ENCODE measurements at places on chromosomes 4 and X. TPM values are rescaled to one million over a fixed set of nuclear protein-coding genes. Genes with fewer than 3 reads are reported as not detected.

- no peak for DNase-seq
- H3K27ac ChIP-seq, result no peak overlapping the region
- H3K4me3 ChIP-seq, result no peak overlapping the region
- H3K36me3 ChIP-seq, result peaks cover 9% of the 10 kb centered on the region
- peaks cover 14% of the 10 kb centered on the region for H3K4me1 ChIP-seq
- H3K27me3 ChIP-seq, result no peaks in the 10 kb centered on the region
Observed at GRCh38 chr4:184389978-184390900, 84.1 kb downstream of the IRF2 start.

- H3K27ac ChIP-seq, result no peak overlapping the region
- H3K4me1 ChIP-seq, result no peaks in the 10 kb centered on the region
- no peak overlapping the region for H3K4me3 ChIP-seq
- DNase-seq, result no peak
Observed at GRCh38 chrX:94751611-94752010, 1077.6 kb downstream of the FAM133A start.

DNA sequence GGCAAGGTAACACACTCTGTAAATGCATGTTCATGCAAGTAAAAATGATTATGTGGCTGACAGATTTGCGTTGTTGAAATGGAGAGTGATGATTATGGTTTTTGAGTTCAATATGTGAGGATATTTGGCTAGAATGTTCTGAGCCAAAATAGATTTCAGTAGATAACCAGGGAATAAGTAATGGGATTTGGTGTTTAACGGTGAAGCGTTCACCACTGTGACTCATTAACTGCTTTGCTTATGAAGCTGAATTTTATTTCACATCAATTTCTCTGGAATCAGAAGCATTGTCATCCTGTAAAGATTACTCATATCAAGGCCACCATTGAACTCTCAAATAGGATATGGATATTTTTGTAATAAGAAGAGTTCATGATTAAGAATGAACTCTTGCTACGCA, 11.7 kb downstream of the AFP start:
- H3K36me3 ChIP-seq, result no peaks in the 10 kb centered on the region
- H3K4me1 ChIP-seq, result peaks cover 22% of the 10 kb centered on the region
- no peak overlapping the region for H3K4me3 ChIP-seq
- DNase-seq, result peak; percentile 81
- no peaks in the 10 kb centered on the region for H3K27me3 ChIP-seq

DNA sequence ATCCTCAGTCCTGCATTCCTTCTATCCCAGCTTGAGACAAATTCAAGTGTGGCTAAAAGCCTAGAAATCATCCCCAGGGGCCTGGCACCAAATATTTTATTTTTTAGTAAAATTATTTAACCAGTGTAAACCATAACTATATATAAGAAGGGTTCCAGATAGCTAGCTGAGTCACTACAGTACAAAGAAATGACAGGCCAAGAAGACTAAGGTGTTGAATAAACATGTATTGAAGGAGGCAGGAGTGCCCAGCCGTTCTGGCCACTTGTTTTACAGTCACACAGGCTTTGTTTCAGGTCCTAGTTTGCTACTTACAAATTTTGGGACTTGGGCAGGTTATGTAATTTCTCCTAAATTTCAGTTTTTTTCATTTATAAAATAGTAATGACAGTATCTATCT, 225.9 kb upstream of the PITX2 start:
- H3K27ac ChIP-seq, result no peak overlapping the region
- H3K36me3 ChIP-seq, result no peaks in the 10 kb centered on the region
- no peak for DNase-seq
- no peak overlapping the region for H3K4me3 ChIP-seq

GRCh38 chr4:140637836-140638235, 69.1 kb upstream of the UCP1 start:
- H3K4me3 ChIP-seq, result no peak overlapping the region
- no peaks in the 10 kb centered on the region for H3K27me3 ChIP-seq
- peaks cover 8% of the 10 kb centered on the region for H3K4me1 ChIP-seq
- DNase-seq, result no peak
- H3K36me3 ChIP-seq, result peaks cover 3% of the 10 kb centered on the region

Gene EXOC1L
- total RNA-seq, result not detected

GRCh38 chr4:188254211-188254610, 115.0 kb downstream of the TRIML1 start:
- no peaks in the 10 kb centered on the region for H3K4me1 ChIP-seq
- no peaks in the 10 kb centered on the region for H3K36me3 ChIP-seq
- H3K4me3 ChIP-seq, result no peak overlapping the region
- no peak for DNase-seq
- H3K27ac ChIP-seq, result no peak overlapping the region

Gene RHOXF2
- total RNA-seq, result not detected

- H3K27me3 ChIP-seq, result no peaks in the 10 kb centered on the region
- no peaks in the 10 kb centered on the region for H3K36me3 ChIP-seq
- no peak overlapping the region for H3K4me3 ChIP-seq
- DNase-seq, result no peak
Observed at GRCh38 chr4:105634402-105635080, 73.9 kb downstream of the INTS12 start.

Gene ZNF157
- total RNA-seq, result 0.54 TPM

- peaks cover 13% of the 10 kb centered on the region for H3K4me1 ChIP-seq
- peak; percentile 83 for DNase-seq
- no peak overlapping the region for H3K4me3 ChIP-seq
- no peaks in the 10 kb centered on the region for H3K27me3 ChIP-seq
Observed at GRCh38 chr4:186770481-186771175, 47.0 kb upstream of the FAT1 start.

- H3K27me3 ChIP-seq, result no peaks in the 10 kb centered on the region
- H3K36me3 ChIP-seq, result no peaks in the 10 kb centered on the region
- no peak overlapping the region for H3K4me3 ChIP-seq
- no peaks in the 10 kb centered on the region for H3K4me1 ChIP-seq
- no peak overlapping the region for H3K27ac ChIP-seq
Observed at GRCh38 chr4:166087569-166087968, 214.5 kb downstream of the TLL1 start.

Gene SMC1A
- 33.3 TPM for total RNA-seq

Gene AFP
- total RNA-seq, result 8.6 TPM

DNA sequence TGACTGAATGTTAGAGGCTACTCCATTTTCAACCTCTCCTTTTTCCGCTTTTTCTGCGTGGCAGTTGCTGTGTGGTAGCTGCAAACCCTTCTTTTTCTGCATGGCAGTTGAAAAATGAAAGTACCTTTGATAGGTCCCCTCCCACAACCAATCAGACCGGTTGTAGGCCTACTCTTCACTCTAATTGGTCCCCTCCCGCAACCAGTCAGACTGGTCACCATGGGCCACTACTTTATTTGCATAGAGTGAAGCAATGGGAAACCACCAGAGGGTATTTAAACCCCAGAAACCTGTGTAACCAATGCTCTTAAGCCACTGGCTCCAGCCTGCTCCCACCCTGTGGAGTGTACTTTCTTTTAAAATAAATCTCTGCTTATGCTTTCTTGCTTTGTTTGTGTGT, 877.8 kb downstream of the FAM133A start:
- no peaks in the 10 kb centered on the region for H3K4me1 ChIP-seq
- no peak overlapping the region for H3K27ac ChIP-seq
- H3K36me3 ChIP-seq, result no peaks in the 10 kb centered on the region

- H3K27ac ChIP-seq, result no peak overlapping the region
- no peak overlapping the region for H3K4me3 ChIP-seq
- peaks cover 16% of the 10 kb centered on the region for H3K4me1 ChIP-seq
Observed at GRCh38 chr4:61553557-61554125, 353.5 kb downstream of the ADGRL3 start.

Gene HERC5
- 23.0 TPM for total RNA-seq

Gene GPM6B
- 21.5 TPM for total RNA-seq

DNA sequence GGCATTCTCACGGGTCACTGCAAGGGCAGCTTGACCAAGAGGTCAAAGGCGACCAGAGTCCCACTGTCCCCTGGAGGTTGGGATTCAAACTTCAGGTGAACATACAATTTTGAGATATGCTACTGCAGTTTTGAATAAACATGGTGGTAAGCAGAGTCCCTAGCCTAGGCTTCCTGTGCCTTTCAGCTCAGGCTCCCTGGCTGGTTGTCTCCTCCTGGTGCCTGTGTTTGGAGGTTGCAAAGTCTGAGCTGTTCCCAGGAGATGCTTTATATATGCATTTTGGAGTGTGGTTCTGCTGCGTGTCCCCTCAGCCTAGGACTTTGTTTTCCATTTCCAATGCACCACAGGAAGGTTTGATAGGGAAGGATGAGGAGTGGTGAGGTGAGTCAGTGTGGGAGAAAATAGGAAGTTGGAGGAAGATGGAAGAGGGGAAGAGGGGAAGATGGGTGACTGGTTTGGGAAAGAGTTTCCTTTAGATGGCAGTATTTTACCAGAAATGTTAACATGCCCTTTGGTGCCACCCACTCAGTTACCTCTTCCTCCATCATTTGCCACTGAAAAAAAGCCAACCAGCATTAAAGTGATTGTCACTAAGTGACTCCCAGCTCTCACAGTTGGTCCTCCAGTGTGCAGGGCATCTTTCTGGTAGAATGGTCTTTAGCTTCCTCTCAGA, 211.7 kb upstream of the AGTR2 start:
- no peak overlapping the region for H3K4me3 ChIP-seq
- no peak overlapping the region for H3K27ac ChIP-seq
- DNase-seq, result no peak
- no peaks in the 10 kb centered on the region for H3K36me3 ChIP-seq
- H3K4me1 ChIP-seq, result no peaks in the 10 kb centered on the region
- H3K27me3 ChIP-seq, result no peaks in the 10 kb centered on the region

- no peak overlapping the region for H3K27ac ChIP-seq
- H3K36me3 ChIP-seq, result no peaks in the 10 kb centered on the region
Observed at GRCh38 chrX:103373581-103373980, 2.8 kb upstream of the BEX3 start.

DNA sequence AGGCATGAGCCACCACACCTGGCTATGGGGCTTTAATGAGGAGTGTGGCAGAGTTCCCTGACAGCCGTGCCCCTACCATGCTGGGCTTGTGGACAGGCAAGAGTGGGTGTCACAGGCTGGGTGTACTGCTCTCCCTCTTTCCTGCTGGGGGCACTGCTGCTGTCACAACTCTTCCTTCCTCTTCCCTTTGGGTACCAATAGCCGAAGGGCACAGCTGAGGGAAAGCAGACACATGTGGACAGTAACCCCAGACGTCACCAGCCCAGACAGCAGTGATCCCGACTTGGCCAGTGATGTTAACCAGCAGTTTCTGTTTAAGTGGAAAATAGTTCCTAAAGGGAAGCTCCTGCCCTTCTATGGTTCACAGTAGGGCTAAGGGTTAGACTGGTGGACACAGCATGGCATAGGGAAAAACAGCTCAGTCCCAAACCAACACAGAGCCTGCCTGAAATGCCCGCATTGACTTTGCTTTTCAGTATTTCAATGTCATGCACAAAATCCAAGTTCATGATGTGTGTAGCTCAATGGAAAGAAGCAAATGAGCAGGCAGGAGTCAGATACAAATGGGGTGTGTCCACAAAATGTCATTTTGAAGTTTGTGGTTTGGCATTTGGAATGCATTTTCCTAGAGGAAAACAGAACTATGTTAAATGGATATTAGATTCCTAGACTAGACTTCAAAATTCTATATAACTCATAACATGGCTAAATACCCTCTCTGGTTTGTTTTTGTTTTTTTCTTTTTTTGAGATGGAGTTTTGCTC, 24.9 kb upstream of the DDX3X start:
- no peak for DNase-seq
- H3K36me3 ChIP-seq, result no peaks in the 10 kb centered on the region
- no peaks in the 10 kb centered on the region for H3K27me3 ChIP-seq
- no peaks in the 10 kb centered on the region for H3K4me1 ChIP-seq
- no peak overlapping the region for H3K4me3 ChIP-seq
- no peak overlapping the region for H3K27ac ChIP-seq

Gene MSX1
- 0.87 TPM for total RNA-seq

DNA sequence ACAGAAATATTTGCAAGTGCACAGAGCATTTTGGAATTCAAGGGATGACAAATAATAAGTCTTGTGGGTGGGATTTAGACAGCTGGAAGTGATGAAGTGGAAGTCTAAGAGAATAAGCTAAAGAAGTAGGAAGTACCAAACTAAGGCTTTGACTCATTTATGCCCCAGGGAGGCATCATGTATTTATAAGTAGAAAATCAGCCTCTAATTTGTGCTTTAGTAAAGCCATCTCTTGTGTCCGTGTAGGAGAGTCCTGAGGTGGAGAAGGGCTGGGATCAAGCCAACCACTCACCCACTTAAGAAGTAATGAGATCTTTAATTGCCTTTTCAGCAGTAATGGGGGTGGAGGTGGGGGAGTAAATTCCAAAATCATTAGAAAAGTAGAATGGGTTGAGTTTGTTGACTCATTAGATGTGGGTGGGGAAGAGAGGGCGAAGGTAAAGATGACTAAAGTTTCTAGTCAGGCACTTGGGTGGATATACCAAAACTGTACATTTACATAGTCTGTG, 356.7 kb downstream of the STIM2 start:
- no peaks in the 10 kb centered on the region for H3K36me3 ChIP-seq
- DNase-seq, result peak; percentile 84
- H3K4me1 ChIP-seq, result peaks cover 9% of the 10 kb centered on the region
- no peaks in the 10 kb centered on the region for H3K27me3 ChIP-seq
- H3K4me3 ChIP-seq, result peak overlapping the region; percentile 12
- peak overlapping the region; percentile 69 for H3K27ac ChIP-seq

GRCh38 chr4:53608649-53609048, 17.4 kb upstream of the LNX1 start:
- H3K4me1 ChIP-seq, result no peaks in the 10 kb centered on the region
- H3K27ac ChIP-seq, result no peak overlapping the region
- no peak for DNase-seq
- H3K36me3 ChIP-seq, result no peaks in the 10 kb centered on the region
- H3K4me3 ChIP-seq, result no peak overlapping the region

Gene SSX3
- not detected for total RNA-seq

Gene PCDH7
- 40.8 TPM for total RNA-seq

Gene TAPT1
- 25.3 TPM for total RNA-seq

GRCh38 chrX:1153940-1154339, 58.5 kb downstream of the CRLF2 start:
- H3K27me3 ChIP-seq, result no peaks in the 10 kb centered on the region
- H3K4me3 ChIP-seq, result no peak overlapping the region
- no peaks in the 10 kb centered on the region for H3K36me3 ChIP-seq
- no peaks in the 10 kb centered on the region for H3K4me1 ChIP-seq
- H3K27ac ChIP-seq, result no peak overlapping the region

DNA sequence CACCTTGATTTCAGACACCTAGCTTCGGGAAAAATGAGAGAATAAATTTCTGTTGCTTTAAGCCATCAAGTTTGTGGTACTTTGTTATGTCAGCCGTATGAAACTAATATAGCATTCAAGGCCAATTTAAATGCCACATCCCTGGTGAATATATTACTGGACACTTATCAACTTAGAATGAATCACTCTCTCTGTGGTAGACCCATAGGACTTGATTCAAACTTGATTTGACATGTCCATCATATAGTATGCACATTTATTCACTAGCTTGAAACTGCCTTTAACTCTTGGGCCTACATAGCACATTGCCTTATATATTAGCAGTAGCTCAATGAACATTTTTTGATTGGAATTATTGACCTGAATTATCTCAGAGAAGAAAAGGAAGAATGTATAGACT, 172.3 kb downstream of the ADGRA3 start:
- H3K4me3 ChIP-seq, result no peak overlapping the region
- no peak overlapping the region for H3K27ac ChIP-seq
- no peaks in the 10 kb centered on the region for H3K27me3 ChIP-seq
- H3K4me1 ChIP-seq, result no peaks in the 10 kb centered on the region

Gene ATOH1
- total RNA-seq, result not detected

- H3K4me3 ChIP-seq, result no peak overlapping the region
- H3K27me3 ChIP-seq, result no peaks in the 10 kb centered on the region
- DNase-seq, result no peak
Observed at GRCh38 chr4:118935819-118936218, 47.2 kb downstream of the SYNPO2 start.
